T-helper 2 cell treated with Interferon-gamma antibody and Interleukin-4, amounts not matched to agents 5 μg/mL and 100 μg/mL, for 36 hours (primary cell): ENCODE measurements at places on chromosomes 13 and 19.

DNA sequence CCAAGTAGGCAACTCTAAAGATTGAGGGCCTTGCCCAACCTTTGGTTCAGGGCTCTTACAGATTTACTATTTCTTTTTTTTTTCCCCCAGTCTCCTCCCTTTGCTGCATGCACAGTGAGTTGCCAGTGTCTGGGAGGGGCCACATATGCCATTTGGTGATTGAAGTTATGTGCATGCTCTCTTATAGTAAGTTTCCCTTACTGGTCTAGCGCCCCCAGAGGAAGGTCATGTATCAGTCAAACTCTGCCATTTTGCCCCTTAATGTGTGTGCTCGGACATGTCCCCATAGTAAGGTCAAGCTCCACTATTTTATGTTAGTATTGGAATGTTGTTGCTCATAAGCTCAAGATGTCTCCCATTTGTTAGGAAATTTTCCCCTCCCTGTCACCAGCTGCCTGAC is 1138.0 kb upstream of the SLC10A2 start:
- no peak for DNase-seq

DNA sequence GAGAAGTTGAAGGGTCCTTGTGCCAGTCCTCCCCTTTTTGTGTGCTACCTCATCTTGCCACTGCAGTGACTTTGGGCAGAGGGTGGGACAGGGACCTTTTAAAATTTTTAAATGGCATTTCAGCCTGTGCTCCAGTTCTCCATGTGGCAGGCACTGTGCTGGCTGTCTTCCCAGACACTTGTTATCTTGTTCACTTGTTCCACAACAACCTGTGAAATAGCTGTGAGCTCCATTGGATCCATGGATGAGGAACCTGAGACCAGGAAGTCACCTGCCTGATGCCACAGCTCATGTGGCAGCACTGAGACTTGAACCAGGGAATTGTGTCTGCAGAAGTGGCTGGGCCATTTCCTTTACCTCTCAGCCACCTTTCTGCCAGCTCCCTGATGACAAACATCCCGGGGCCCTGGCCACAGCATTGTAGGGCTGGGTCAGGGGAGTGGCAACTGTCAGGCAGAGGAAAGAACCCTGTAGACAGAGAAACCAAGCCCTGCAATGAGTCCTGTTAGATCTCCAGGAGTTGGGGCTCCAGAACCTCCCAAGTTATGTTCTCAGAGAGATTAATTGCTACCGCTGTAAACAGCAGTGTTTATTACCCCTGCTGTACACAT is 6.4 kb downstream of the EGLN2 start:
- no peak for DNase-seq

GRCh38 chr19:10744801-10745293 is 27.0 kb downstream of the DNM2 start:
- DNase-seq = no peak

DNA sequence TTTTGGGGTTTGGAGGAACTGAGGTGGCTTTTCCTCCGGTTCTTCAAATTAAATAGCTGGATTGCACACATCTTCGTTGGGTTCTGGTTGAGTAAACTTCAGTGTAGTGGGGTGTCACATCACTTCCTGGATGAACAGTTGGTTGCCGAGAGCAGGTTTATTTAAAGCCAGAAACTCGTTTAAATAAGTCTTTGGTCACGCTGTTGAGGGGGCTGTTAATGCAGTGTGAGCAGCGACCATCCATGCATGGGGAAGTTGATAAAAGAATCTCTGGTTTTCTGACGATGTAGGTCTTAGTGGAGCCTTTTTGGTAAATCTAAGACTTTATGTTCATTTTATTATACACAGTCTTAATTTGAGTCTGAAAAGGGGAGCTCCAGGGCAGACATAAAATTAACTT is 351.2 kb upstream of the ARGLU1 start:
- DNase-seq = no peak

DNA sequence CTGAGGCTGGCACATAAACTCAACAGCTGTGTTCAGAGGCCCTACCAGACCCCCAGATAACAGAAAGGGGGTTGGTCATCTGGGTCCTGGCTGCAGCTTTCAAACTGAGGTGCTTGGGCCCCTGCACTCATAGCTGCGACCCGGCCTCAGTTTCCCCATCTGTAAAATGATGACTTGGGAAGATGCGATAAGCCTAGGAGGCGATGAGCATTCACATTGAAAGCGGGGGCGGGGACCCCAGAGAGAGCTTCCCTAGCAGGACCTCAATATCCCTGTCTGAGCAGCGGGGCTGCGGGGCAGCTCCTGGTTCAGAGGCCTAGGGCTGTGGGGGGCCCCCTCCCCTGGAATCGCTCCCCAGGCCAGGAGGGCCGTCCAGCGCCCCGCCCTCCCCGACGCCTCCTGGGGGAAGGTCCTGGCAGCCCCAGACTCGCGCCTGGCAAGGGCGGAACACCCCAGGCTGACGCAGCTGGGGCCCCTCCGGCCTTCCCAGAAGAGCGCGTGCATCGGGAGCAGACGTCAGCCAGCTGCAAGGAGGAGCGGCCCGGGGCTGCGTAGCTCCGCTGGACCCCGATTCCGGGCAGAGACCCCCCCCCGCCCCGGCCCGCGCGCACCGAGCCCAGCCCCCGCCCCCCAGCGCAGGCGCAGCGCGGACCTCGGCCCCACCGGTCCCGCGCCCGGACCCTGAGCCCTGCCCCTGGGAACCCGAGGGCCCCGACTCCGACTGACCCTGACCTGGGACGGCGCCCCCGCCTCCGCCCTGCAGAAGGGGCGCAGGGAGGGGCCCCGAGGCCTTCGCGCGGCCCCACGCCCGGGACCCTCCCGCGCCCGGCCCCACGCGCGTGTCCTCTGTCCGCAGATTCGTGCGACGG is 3.5 kb downstream of the FSTL3 start:
- peak; percentile 34 for DNase-seq

DNA sequence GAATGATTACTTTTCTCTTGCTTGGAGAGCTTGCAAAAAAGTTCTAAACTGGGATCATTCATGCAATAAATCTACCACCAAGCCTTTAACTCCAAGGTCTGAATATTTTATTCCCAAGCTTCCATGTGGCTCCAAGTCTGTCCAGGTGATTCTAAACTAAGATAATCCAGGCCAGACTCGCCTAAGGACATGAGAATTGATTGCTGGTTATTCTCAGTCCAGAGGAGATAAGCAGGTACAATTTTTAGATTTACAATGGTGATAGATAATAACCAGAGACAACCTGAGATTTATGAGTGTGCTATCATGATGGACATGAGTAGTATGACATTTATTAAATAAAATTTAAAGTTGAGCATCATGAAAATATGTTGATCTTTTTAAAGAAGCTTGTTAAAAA is 156.5 kb upstream of the SPRY2 start:
- no peak for DNase-seq

GRCh38 chr13:25151626-25152195 is 20.4 kb downstream of the AMER2 start:
- DNase-seq = no peak

DNA sequence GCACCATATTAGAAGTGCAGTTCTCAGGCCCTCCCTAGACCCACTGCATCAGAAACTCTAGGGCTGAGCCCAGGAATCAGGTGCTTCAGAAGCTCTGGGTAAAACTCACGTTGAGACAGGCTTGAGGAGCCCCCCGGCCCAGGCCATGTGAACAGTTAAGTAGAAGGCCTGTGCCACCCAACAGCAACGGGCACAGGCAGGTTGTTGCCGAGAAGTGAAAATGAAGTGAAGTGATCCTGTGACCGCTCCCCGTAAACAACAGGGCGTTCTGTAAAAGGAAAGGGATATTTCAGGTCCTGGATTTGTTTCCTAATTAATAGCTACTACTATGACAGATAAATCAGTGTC is 128.8 kb downstream of the ATP11A start:
- DNase-seq = no peak

GRCh38 chr19:5947435-5947834 is 30.5 kb downstream of the RANBP3 start:
- no peak for DNase-seq

- DNase-seq = no peak
Observed at GRCh38 chr13:95813139-95813538, 136.2 kb downstream of the DNAJC3 start.

DNA sequence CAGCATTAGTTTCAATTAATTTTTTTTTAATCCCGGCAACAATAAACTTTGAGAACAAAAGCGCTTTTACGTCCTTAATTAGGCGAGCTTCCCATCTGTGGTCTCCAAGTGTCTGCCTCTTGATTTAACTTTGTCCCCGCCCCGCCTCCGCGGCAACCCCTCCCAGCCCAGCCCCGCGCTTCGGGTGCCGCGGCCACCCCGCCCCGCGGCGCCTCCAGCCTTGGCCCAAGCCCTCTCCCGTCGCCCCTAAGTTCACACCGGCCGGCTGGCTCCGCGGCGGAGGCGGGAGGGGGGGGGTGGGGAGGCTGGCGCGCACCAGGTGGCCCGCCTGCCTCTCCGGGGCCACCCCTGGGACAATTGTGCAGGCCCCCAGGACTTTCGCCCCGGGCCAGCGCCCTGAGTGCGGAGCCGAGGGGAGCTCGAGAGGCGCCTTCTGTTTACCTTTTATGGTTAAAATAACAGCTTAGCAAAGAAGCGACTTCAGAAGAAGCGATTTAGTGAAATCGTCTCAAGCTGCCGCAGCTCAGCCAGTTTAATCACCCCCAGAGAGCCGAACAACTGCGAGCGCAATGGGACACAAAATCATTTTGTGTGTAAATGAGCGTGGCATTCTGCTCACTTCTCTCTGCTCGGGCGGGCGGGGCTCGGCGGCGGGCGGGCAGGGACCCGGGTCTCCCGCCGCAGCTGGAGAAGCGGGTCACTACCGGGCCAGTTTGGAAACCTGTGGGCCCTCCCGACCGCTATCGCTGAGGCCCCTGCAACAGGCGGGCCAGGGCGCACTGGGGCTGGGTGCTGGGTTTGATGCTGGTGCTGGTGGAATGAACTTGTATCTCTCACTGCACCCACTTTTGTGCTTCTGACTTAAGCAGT is 1.4 kb downstream of the KCTD15 start:
- DNase-seq = peak; percentile 12

DNA sequence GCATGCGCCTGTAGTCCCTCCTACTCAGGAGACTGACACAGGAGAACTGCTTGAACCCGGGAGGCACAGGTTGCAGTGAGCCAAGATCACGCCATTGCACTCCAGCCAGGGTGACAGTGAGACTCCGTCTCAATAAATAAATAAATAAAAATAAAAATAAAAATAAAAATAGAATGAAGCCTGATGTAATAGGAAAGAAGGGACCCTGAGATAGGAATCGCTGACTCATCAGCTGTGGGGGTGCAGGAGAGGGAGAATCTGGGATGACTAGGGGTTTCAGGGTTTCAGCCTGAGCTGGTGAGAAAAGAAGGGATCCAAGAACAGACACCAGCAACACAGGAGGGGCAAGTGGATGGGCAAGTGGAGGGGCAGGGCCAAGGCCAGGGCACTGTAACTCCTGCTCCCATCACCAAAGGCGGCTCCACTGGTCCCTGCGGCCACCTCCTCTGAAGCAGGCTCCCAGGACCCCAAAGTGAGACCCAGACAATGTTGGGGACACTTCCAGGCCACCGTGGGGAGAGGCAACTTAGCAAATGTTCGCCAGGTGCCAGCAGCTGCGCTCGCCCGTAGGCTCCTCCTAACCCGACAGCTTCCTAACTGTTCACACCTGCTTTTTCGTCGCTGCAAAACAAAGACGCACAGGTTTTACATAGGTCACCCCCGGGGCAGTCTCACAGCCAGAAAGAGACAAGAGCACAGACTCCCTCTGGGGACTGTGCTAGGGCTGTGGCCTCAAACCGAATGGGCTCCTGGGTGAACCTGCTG is 1.2 kb downstream of the HAUS8 start:
- DNase-seq = no peak

DNA sequence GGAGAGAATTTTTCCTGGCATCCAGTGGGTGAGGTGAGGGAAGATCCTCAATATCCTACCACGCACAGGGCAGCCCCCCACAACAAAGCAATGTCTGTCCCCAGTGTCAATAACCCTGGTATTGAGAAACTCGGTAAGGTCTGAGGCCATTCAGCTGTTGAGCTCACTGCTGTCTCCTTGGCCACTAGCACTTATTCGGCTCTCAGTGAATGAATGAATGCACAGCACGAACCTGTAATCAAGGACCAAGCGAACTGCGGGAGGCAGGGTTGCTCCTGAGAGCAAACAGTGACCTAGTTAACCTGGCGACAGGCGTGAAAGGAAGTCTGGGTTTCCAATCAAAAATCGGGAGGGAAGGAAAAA is 640 bp downstream of the ZSCAN5A start:
- no peak for DNase-seq

DNA sequence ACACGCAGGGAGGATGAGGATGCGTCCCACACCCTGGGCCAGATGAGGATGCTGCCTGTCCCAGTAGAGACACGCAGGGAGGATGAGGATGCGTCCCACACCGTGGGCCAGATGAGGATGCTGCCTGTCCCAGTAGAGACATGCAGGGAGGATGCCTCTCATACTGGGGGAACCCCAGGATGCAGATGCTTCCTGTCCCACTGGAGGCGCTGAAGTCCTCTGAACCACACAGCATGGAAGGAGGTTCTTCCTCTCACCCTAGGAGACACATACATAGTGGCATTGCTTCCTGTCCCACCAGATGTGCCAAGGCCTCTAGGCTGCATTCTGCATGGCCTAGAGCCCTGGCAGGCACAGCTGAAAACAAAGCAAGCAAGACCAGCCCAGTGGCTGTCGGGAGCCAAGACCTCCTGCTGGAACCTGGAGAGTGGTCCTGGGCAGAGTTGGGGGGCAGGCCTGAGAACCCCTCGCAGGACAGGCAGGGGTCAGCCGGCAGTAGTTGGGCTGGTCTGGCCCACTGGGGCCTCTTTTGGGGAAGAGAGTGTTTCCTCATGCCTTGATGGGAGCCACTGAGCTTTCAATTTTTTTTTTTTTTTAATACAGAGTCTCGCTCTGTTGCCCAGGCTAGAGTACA is 4.3 kb downstream of the HPN start:
- DNase-seq = peak; percentile 32

DNA sequence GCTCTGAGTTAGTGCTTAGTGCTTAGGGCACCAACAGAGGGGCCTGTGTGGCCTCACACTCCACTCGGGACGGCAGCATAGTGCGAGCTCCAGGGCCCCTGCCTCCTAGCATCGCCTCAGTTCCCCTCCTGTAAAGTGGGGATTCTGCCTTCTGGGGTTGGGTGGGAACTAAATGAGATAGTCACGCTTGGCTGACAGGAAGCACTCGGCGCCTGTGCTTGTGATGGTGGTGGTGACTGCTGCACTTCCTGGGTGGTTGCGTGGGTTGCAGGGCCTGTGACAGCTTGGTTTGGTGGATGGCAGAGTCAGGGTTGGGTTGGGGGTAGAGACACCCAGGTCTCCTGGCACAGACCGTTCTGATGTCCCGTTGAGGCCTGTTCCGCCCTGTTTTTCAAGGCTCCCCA is 7.7 kb downstream of the PLEKHF1 start:
- DNase-seq = peak; percentile 84

GRCh38 chr13:99227909-99228688 is 27.4 kb downstream of the UBAC2 start:
- no peak for DNase-seq

- DNase-seq = no peak
Observed at GRCh38 chr19:15317392-15318071, 14.8 kb downstream of the BRD4 start.

GRCh38 chr19:49101160-49101559 is 13.0 kb upstream of the LIN7B start:
- DNase-seq = no peak

DNA sequence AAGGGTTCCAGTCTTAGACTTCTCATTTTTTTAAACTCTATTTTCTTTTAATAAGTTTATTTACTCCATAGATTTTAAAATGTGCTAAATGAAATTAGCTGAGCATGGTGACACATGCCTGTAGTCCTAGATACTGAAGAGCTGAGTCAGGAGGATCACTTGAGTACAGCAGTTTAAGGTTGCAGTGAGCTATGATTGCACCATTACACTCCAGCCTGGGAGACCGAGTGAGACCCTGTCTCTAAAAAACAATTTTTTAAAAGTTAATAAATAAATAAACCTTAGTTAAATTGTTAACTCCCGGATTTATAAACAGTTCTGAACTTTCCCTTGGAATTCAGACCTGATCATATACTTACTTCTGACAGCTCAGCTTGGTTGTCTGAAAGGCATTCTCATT is 32.5 kb downstream of the PCDH20 start:
- DNase-seq = no peak
